ENCODE measurements at places on chromosomes 7 and 10.
A peak's percentile ranks its signal among the peaks of the same experiment; 100 is the strongest.

- no peak for DNase-seq
Observed at GRCh38 chr7:138226001-138226476, 149.8 kb downstream of the AKR1D1 start.

DNA sequence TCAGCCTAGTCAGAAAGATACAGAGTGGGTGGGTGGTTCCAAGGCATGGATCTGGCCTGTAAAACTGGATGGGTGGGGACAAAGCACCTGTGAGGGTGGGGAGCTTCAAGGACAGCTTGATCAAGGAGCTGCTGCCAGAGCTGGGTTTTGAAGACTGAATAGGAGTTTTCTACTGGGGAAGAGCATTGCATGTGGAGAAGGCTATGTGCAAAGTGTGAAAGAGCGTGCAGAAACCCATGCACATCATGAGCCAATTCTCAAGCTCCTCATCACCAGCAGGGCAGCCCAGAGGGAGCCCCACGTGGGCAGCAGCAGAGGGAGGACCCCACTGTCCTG, 58.6 kb downstream of the PDGFA start:
- DNase-seq, result no peak

- no peak for DNase-seq
Observed at GRCh38 chr10:72274730-72275350, 1.1 kb downstream of the DDIT4 start.

DNA sequence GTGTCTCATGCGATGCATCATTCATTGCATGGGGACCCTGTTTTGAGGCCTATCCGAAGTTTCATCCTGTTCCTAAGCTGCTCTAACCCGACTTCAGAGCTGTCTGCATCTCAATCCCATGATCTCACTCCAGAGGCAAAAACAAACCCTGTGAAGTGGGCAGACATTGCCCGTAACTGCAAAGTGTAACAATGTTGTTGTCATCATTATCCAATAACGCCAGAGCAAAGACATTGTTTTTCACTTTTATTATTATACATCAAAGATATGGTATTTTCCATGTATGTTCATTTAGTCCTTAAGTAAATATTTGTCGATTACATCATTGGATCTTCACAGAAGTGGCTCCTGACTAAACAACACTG, 246.7 kb downstream of the KLF6 start:
- DNase-seq, result no peak

DNA sequence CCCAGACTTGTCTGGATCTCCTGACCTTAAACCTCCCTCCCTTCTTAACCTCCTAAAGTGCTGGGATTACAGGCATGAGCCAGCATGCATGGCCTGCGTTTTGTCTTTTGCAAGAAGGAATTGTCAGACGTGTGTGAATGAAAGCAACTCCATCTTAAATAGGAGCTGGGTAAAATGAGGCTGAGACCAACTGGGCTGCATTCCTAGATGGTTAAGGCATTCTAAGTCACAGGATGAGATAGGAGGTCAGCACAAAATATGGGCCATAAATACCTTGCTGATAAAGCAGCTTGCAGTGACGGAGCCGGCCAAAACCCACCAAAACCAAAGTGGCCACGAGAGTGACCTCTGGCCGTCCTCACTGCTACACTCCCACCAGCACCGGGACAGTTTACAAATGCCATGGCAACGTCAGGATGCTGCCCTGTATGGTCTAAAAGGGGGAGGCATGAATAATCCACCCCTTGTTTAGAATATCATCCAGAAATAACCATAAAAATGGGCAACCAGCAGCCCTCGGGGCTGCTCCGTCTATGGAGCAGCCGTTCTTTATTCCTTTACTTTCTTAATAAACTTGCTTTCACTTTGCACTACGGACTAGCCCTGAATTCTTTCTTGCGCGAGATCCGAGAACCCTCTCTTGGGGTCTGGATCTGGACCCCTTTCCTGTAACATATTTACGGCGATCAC, 41.2 kb upstream of the SDK1 start:
- DNase-seq, result no peak

GRCh38 chr10:3779158-3779741, 5.8 kb downstream of the KLF6 start:
- no peak for DNase-seq

- DNase-seq, result no peak
Observed at GRCh38 chr7:42068554-42069280, 168.3 kb downstream of the GLI3 start.

- no peak for DNase-seq
Observed at GRCh38 chr10:53003094-53003493, 230.5 kb upstream of the MBL2 start.

- DNase-seq, result no peak
Observed at GRCh38 chr10:72243822-72244437, 27.9 kb upstream of the ASCC1 start.

DNA sequence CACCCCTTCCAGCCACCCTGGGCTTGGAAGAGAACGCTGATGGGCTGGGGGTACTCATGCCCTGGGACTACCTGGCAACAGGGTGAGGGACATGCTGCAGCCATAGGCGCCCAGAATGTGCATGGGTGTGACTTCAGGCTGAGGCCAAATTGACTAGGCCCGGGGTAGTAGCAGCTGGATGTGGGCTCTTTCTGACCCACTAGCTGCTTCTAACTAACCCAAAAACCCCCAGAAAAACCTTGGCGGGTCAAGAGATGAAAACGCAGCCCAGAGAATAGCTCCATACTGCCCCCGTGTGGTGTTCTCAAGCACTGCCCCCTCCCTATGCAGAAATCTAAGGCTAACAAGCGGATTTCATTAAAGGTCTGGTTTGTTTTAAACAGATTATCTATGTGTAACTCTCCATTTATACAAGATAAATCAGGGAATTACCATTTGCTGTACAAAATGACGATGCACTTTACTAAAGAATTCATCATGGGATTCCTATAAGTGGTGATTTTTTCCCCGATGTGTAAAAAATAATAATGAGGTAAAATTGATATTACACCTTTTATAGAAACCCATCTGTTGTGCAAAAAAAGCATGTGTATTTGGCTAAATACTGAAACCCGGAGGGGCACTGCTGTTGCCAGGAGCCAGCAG, 4.2 kb downstream of the SMARCD3 start:
- DNase-seq, result no peak

- no peak for DNase-seq
Observed at GRCh38 chr10:33542752-33543505, 208.5 kb upstream of the NRP1 start.

GRCh38 chr7:96319439-96319838, 2.5 kb downstream of the SLC25A13 start:
- no peak for DNase-seq

GRCh38 chr10:128210215-128211063, 84.2 kb upstream of the MKI67 start:
- peak; percentile 50 for DNase-seq

- no peak for DNase-seq
Observed at GRCh38 chr10:34444223-34445183, 370.6 kb downstream of the PARD3 start.

- DNase-seq, result no peak
Observed at GRCh38 chr10:110420401-110421193, 77.1 kb upstream of the DUSP5 start.

- DNase-seq, result no peak
Observed at GRCh38 chr7:93461350-93461749, 113.2 kb downstream of the CALCR start.

All from stimulated activated CD8-positive, alpha-beta memory T cell treated with anti-CD3 and anti-CD28 coated beads, Interleukin-4, amount 100 ng/mL, for 4 hours (primary cell).